ENCODE measurements at places on chromosomes 5 and 9.

DNA sequence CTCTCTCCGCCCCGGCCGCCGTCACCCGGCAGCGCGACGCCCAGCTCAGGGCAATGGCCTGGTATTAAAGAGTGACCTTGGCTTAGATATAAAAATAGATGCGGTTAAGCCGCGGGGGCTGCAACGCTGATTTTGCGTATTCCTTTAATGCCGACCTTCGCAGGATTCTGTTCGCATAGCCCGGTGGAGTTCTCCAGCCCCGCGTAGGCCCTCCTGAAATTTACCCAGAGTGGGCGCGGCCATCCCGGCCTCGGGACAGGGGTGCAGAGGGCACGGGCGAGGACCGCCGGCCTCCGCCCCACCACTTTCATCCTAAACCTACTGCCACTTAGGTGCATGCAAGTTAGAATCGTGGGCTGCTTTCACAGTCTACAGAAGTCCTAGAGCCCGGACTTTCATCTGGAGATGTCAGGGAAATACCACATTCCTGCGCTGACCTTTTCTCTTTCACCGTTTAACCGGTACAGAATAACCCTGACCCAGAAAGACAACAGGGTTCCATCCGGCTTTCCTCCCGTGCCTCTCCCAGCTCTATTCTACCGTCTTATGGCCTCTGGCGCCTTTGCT is 492 bp upstream of the FAM169A start:
- no peak for DNase-seq

- no peak for DNase-seq
These were observed 1.4 kb downstream of the GLIS3 start for GRCh38 chr9:4298255-4299004.

GRCh38 chr5:164672931-164673694 is 1167.7 kb downstream of the MAT2B start:
- DNase-seq = no peak

DNA sequence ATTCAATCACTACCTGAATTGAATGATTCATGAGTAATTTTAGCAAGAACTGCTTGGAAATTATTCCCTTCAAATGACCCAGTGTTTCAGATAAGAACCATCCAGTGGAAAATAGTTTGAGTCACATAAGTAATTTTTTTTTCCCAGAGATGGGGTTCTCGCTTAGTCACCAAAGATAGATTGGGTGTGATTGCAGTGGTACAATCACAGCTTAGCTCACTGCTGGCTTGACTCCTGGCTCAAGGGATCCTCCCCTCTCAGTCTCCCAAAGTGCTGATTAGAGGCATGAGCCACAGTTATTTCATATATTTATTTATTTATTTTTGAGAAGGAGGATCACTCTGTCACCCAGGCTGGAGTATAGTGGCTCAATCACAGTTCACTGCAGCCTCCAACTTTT is 574.5 kb upstream of the ARRDC3 start:
- no peak for DNase-seq

GRCh38 chr9:69317894-69318293 is 7.1 kb upstream of the ENTREP1 start:
- DNase-seq = no peak

GRCh38 chr9:112629671-112630485 is 88.0 kb downstream of the INIP start:
- DNase-seq = no peak

Data from posterior cingulate gyrus (tissue), 11 donors.